Activated T-cell treated with anti-CD3 and anti-CD28 coated beads, Interleukin-2, amount 50 U/mL, for 48 hours (primary cell): ENCODE measurements at places on chromosomes 16 and 17.

DNA sequence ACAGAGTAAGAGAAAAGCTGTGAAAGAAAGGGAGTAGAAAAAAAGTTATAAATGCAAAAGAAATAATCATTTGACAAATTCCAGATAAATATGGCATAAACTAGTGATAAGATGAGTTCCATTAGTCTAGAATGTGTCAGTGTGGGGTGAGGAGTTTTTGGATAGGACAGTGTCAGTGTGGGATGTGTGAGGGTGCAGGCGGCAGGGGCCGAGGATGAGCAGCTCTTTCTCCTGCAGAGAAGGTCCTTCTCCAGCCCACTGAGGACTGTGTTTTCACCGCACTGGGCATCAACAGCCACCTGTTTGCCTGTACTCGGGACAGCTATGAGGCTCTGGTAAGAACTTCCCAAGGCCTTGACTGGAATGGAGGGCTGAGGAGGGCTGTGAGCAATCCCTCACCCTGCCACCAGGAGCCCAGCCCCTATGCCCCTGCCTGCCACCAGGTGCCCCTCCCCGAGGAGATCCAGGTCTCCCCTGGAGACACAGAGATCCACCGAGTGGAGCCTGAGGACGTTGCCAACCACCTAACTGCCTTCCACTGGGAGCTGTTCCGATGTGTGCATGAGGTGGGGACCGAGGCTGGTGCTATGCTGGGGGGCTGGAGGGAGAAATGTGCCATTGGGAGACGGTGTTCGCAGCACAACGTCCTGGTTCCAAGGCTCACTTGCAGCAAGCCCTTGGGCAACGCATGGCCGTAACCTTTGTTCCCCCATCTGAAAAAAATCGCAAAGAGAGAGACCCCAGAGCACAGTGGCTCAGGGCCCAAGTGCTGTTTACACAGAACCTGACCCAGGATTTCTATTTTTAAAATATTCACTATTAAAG is 13.1 kb downstream of the RAPGEFL1 start:
- peak; percentile 52 for DNase-seq

- no peak for DNase-seq
Measured at GRCh38 chr17:32261417-32261736, 4.3 kb upstream of the RHBDL3 start.

DNA sequence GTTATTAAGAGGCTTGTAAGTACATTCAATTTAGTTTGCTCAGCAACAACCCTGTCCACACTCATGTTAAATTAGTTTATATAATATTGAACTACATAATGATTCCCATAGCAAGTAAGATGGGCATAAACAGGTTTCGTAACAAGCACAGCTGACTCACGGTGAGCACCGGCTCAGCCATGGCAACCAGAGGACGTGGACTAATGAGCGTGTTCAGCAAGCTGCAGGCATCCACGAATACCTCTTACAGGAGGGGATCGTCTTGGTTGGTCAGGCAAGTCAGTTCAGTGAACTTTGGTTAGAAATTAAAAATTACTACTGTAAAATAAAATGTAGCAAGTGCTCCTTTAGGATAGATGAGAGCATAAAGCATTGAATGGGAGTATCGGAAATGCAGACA is 58.4 kb downstream of the ELAC2 start:
- no peak for DNase-seq

GRCh38 chr17:60086818-60087591 is 8.3 kb upstream of the HEATR6 start:
- no peak for DNase-seq
